Kidney capillary endothelial cell (primary cell): ENCODE measurements at places on chromosomes 11 and 22.

DNA sequence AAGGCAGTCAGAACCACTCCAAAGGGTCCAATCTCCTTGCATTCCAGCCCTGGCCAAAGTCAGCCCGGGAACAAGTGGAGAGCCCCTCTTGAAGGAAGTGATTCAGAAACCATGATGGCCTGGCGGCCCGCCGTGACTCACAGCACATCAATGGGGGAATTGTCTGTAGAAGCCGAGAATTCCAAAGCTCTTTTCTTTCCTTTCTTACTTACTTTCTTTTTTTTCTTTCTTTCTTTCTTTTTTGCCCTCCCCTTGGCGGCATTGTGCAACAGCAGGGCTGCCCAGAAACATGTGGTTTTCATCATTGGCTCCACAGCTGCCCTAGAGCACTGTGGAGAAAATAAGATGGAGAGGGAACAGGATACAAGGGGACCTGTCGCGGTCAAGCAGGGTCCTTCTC is 140.2 kb upstream of the TIMP3 start:
- peak; percentile 78 for DNase-seq

DNA sequence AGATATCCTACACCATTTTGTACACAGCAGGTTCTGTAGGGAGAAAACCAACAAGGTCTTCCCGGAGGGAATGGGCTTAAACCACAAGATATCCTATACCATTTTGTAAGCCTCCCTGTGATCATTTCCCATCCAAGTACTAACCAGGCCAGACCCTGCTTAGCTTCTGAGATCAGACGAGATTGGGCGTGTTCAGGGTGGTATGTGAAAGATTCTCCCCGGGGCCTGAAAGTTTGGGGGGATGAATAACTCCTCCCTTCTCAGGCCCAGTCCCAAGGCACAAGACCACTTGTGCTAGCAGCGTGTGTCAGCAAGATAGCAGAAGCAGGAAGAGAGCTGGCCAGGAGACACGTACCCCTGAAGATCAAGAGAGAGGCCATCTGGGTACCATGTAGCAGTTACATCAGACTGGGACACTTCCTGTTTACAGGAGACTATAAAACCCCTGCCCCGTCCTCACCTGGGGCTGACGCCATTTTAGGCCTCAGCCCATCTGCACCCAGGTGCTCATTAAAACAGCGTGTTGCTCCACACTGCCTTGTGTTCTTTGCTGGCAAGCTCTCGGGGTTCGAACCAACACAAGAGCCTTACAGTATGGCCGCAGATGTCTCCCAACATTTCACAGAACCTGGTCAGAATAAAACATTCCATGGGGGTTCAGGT is 17.3 kb downstream of the MIF start:
- no peak for DNase-seq

DNA sequence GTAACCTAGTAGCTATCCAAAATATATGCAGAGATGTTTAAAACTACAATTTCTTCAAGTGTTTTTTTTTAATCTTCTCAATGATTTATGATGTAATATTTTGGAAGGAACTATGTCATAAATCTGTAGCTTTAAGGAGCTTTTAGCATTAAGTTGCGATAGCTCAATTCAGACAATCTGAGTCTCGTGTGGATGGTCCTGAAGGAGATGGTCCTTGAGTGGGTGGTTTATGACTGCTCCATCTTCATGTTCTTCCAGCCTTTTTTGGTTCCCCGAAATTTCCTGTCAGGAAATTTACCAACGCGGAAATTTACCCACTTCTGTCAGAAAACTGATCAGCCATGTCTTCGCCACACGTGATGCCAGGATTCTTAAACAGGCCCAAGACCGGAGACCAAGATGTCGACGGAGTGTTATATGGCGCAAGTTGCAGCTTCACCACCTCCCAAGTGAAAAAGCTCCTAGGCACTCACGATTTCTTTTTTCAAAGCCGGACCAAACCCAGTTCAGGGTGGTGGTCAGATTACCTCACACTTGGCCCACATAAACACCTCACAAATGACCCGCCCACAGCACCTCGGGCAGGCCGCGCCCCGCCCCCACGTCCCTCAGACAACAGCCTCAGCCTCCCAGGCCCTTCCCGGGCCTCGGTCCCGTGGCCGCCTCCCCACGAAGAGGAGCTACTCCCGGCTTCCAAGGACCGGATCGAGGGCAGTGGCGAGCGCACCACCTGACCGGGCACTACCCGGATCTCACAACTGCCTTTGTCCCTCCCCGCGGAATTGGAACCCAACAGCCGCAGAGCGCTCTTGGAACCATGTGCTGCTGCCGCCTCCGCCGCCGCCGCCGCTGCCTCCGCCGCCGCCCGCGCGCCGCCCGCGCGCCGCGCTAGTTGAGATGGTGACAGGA is at the start of gene MORC2:
Gene MORC2, minus strand, starts transcription at position 760 of the 909 bp plus-strand sequence. CDS start 885 bp downstream, outside the sequence.
- DNase-seq, result no peak

DNA sequence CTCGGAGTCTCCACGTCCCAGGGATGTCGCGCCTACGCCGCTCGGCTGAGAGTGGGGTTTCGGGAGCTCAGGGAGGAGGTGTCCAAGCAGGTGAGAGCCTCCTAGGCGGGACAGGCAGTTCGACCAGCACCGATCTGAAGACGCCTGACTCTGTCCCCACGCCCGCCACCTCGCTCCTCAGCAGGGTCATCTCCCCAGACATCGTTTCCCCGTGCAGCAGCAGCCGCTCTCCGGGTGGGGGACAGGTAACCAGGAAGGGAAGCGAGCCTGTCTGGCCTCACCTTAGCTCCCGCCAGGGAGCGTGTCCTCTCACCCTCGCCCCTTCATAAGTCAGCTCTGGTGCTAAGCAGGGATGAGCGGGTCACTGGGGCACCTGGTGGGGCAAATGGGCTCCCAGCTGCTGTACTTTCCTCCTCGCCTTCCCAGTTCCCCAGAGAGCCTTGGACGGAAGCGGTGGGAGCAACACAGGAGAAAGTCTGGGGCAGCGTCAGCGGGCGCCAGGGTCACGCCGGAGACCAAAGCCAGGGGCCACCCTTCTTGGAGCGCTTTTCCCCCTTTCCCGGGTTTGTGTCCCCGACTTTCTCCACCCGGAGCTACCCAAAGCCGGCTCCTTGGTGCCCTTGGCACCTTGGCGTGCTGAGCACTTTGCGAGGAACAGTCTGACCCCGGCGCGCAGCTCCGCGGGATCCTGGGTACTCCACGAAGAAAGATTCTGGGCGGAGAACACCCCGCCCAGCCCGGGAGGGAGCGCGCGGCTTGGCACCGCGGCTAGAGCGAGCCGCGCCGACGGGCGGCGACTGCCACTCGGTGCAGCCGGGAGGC is 1.6 kb downstream of the SPON1 start:
- no peak for DNase-seq

DNA sequence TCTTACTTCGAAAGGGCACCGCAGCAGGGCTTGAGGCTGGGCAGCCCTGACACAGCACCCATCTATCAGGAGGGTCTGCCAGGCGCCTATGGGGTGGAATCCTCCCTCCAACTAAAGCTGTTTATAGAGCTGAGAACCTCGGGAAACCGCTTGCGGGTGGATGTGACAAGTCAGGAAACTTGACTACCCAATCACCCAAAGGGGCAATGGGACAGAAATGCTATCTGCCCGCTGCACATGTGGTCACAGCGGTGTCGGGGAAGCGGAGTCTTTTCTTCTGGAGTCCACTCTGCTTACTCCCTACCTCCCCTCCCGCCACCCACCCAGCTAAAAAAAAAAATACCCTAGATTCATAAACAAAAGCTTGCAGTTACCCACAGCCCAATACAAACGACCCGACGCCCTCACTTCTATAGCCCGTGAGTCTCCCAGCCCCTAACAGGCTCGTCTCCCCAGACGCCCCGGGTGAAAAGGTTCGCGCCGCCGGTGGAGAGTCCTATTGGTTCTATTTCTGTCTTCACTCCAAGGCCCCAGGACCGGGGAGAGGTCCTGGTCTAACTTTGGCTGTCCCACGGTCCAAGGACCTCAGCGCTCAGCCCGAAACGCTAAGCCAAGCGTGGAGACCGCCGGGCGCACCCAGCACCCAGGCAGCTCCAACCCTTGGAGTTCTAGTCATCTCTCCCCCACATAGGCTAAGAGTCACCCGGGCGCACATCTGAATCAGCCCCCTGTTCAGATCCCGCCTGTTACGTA is 1.4 kb downstream of the TRPC6 start:
- DNase-seq, result no peak

DNA sequence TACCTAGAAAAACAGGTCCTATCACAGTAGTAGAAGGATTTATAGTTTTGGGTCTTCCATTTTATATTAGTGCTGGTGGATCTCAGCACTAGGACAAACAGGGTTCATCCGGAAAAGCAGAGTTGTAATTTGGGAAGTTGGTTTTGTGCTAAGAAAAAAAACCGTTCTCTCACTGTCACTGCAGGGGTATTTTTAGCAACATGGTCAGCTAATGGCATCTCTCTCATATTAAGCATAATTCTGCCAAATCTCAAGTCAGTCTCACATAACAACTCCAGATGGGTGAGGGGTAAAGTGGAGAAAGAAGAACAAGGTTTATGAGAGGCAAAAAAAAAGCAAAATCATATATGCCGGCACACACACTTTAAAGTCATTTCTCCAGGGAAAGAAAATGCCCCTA is 51.6 kb upstream of the GDPD4 start:
- no peak for DNase-seq
